Endodermal cell (in vitro differentiated cells): ENCODE measurements at places on chromosomes 5 and 9. TPM values are rescaled to one million over a fixed set of nuclear protein-coding genes. Genes with fewer than 3 reads are reported as not detected.

GRCh38 chr9:88258601-88259000 lies 120.3 kb upstream of the SPATA31C2 start:
- no peak overlapping the region for H3K4me3 ChIP-seq
- H3K4me1 ChIP-seq: no peaks in the 10 kb centered on the region
- H3K36me3 ChIP-seq: no peaks in the 10 kb centered on the region
- peak overlapping the region; percentile 37 for H3K27ac ChIP-seq
- DNase-seq: no peak

DNA sequence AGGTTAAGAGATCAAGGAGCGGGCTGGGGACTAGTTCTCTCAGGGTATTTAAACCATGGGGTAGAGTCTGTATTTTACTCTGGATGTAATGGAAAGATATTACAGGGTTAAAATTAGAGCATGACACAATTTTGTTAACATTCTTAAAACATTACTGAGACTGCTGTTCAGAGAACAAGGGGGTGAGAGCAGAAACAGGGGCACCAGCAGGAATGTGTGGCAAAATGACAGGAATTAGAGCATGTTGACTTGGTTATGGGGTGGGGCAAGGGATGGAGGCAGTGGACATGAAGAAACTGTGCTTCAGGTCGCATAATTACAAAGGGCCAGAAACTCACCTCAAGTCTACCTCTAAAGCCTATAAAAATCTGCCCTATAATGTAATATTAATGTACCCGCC lies 75.0 kb downstream of the TMEM232 start:
- no peak overlapping the region for H3K4me3 ChIP-seq
- no peaks in the 10 kb centered on the region for H3K36me3 ChIP-seq
- DNase-seq: no peak
- no peaks in the 10 kb centered on the region for H3K4me1 ChIP-seq
- H3K27me3 ChIP-seq: no peaks in the 10 kb centered on the region
- no peak overlapping the region for H3K27ac ChIP-seq

C5 gene
- total RNA-seq: 91.6 to 103 TPM (median 96.6 TPM) in 3 replicates

DNA sequence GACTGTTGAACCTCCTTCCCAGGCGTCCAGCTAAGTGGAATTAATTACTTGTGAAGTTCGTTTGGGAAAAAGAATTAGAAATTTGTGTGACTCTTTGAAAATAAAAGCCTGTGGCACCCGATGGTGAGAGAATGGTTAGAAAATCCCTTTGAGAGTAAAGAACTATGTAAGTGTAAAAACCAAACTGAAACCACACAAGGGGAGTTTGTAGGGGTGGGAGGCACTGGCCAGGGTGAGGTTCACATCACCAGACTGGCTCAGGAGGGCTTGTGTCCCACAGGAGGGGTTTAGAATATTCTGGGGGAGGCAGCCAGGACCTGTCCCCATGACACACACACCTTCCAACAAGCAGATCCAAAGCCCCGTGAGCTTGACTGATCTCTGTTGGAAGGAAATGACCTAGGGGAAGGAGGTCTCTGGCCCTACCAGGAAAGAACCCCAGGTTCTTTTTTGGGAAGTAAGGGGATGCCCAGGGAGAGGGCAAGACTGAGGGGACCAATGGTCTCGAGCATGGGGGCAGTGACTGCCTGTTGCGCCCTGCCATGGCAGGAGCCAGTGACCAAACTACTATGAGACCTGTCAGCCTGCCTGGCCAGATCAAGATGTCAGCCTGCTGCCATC lies 4.3 kb downstream of the SPATA24 start:
- H3K27ac ChIP-seq: no peak overlapping the region
- H3K27me3 ChIP-seq: peaks cover 3% of the 10 kb centered on the region
- no peak overlapping the region for H3K4me3 ChIP-seq
- peaks cover 17% of the 10 kb centered on the region for H3K4me1 ChIP-seq

- no peak for DNase-seq
- no peaks in the 10 kb centered on the region for H3K27me3 ChIP-seq
- H3K27ac ChIP-seq: no peak overlapping the region
- H3K4me3 ChIP-seq: no peak overlapping the region
- H3K36me3 ChIP-seq: peaks cover 94% of the 10 kb centered on the region
These were observed 170.5 kb downstream of the DCP2 start for GRCh38 chr5:113147101-113147508.

DNA sequence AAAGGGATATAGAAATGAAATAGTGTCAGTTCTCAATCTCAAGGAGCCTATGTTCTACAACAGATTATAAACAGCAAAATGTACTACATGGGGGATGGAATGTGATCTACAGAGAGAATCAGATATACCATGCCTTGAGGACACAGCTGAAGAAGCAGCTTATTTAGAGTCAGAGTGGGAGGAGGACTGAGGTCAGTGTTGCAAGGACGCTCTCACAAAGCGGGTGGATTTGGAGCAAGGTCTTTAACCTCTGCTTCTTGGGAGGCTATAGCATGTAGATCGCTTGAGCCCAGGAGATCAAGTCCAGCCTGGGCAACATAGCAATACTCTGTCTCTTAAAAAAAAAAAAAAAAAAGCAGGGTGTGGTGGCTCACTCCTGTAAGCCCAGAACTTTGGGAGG lies 32.8 kb upstream of the PLIN2 start:
- no peak overlapping the region for H3K27ac ChIP-seq
- H3K36me3 ChIP-seq: no peaks in the 10 kb centered on the region
- no peak for DNase-seq
- H3K4me1 ChIP-seq: peaks cover 10% of the 10 kb centered on the region

GRCh38 chr5:84274585-84275468 lies 109.9 kb downstream of the EDIL3 start:
- no peaks in the 10 kb centered on the region for H3K4me1 ChIP-seq
- no peaks in the 10 kb centered on the region for H3K36me3 ChIP-seq
- H3K27me3 ChIP-seq: no peaks in the 10 kb centered on the region
- H3K4me3 ChIP-seq: no peak overlapping the region
- H3K27ac ChIP-seq: no peak overlapping the region
- DNase-seq: peak; percentile 75

DNA sequence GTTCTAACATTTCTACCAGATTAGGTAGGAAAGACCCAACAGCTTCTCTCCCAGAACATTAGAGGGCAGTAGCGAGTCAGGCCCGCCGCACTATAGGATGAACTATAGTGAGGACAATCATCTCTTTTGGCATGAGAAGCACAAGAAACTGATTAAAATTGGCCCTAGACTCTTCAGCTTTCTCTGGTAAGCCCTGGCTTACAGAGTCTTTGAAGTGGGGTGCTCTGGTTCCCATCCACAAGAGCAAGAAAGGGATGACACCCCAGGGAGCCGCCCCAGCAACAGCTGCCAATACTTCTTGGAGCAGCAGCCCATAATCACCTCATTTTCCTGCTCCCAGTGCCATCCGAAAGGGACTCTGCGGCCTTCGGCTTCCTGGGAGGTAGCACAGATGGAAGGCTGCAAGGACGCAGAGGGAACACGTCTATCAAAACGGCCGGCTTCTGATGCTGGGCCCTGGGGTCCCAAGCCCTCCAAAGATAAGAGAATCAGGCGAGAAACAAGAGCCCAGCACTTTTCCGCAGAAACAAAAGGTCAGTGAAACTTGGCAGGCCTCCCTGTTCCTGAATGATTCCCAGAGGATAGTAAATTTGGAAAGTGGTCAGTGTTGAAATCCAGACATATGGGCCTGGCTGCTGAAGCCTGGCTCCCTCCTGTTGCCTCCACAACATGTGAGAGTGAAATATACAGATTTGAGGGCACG lies 69.3 kb downstream of the HSD17B3 start:
- no peaks in the 10 kb centered on the region for H3K27me3 ChIP-seq
- H3K36me3 ChIP-seq: no peaks in the 10 kb centered on the region

TLR4 gene
- total RNA-seq: 0.08 TPM in 1 of 3 replicates, not detected in the others

DNA sequence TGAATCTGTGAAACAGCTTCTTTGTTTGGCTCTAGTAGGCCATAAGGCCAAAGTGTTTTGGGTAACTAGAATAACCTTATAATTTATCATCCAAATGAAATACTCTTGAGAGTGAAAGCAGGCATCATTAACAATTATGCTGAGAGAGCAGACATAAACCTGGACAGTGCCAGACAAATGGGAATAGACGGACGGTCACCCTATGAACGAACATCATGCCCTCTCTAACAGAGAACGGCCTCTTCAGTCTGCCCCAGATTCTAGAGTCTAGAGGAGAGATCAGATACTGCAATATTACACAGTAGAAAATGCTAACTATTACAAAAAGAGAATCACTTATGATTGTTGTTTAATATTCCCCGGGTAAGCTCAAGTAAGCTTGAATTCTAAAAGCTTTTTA lies 68.5 kb downstream of the APBA1 start:
- no peaks in the 10 kb centered on the region for H3K36me3 ChIP-seq
- no peak overlapping the region for H3K4me3 ChIP-seq
- H3K27me3 ChIP-seq: no peaks in the 10 kb centered on the region

DNA sequence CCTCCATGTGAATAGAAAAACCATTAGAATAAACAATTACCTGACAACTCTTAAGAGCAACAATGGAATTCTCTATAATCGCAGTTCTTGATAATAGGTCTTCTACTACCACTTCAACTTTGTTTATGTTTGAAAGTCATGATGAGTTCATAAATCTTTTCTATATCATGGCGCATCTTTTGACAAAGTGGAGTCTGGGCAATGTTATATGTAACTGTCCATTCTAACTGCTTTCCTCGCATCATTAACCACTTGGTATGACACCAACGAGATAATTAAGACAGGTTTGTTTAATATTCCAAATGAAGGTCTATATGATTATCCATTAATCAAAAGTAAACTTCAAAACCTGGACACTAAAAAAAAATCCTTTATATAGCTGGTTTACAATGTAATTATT lies 272.0 kb downstream of the DENND1A start:
- no peak overlapping the region for H3K27ac ChIP-seq
- H3K4me3 ChIP-seq: no peak overlapping the region
- H3K36me3 ChIP-seq: peaks cover 7% of the 10 kb centered on the region
- DNase-seq: no peak
- H3K4me1 ChIP-seq: peaks cover 18% of the 10 kb centered on the region

ACO1 gene
- total RNA-seq: 31.0 and 33.6 TPM in 2 replicates

PLAC8L1 gene
- 0.52 and 1.5 TPM in 2 replicates for total RNA-seq

PCDHB5 gene
- 42.8 and 43.5 TPM in 2 replicates for total RNA-seq
